NCI-H1092 (cell line): ENCODE measurements at places on chromosomes 12 and 14.

DNA sequence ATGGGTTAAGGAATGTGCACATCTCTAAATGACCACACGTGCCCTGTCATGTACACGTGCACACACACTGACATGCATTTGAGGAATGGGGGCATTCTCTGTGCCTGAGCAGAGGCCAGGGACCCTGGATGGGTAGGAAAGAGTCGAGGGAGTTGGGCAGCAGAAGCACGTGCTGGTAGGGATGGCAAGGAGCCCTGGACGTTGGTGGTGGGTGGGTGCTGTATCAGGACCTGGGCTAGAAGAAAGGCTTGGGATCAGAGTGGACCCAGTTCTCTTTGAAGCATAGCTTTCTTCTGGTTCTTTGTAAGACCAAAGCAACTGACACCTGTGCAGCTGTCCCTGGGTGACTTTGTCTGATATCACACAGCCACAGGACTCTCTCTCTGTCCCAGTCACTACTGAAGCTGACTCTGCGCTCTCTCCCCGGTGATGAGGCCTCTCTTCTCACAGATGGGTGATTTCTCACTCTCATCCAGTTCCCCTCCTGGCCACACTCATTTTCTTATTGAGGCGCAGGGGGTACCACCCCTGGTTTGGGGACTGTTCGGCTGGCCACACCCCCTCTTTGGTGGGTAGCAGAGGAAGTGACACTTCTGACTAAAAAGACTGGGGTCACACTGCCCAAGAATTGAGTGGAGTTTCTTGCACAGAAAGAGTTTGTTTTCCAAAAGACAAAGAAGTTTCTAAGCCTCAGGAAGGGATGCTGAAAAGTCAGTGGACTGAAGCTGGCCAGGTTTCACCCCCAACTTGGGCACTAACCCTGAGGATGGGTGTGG lies 171.7 kb upstream of the RTL1 start:
- no peak for DNase-seq

DNA sequence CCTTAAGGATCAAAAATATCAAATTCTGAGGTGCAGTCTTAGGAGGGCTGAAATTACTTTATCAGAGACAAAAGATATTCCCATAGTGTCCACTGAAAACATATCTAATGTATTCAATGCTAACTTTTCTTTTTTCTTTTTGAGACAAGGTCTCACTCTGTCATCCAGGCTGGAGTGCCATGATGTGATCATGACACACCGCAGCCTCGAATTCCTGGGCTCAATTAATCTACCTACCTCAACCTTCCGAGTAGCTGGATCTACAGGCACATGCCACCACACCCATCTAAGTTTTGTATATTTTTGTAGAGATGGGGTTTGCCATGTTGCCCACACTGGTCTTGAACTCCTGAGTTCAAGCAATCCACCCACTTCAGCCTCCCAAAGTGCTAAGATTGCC lies 68.3 kb downstream of the ZC3H14 start:
- DNase-seq, result no peak

- no peak for DNase-seq
Observed at GRCh38 chr14:94366146-94366915, 22.1 kb downstream of the SERPINA1 start.

DNA sequence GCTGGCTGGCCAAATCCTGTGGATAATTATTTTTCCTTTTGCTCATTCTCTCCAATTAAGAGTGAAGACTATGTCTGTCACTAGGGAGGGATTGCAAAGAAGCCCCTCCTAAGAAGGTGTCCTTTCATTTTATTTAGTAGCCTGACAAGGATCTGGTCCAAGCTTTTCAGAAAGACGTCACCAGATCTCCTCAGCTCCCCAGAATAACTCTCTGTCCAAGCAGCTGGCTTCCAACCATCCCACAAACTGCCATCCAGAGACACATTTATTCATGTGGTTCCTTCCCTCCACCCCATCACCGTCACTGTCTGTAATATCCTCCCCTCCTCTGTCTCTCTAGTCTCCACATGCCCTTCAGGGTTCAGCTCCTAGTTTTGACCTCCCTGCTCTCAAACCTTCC lies 69.9 kb downstream of the PPM1H start:
- DNase-seq, result no peak
